ENCODE measurements at places on chromosomes 3 and 15.

- no peak for DNase-seq
Measured at GRCh38 chr15:57312006-57312317, 64.3 kb upstream of the CGNL1 start.

DNA sequence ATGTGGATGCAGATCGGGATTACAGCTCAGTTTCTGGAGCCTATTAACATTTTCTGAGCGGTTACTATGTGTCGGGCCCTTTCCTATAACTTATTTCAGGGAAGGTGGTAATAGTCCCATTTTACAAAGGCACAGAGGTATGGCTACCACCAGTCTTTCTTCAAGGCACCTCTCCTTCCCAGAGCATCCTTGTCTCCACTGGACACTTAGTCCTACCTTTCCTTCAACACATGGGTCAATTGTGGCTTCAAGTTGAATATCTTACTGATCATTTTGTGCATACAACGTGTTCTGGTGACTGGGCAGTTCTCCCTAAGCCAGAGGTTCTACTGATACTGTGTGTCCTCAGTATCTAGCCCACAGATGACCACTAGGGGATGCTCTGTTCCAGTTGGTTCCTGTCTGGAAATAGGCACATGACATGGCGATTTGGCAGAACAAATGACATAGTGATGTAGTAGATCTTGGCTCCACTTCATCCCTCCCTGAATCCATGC is 60.7 kb upstream of the CMTM8 start:
- DNase-seq: peak; percentile 70

DNA sequence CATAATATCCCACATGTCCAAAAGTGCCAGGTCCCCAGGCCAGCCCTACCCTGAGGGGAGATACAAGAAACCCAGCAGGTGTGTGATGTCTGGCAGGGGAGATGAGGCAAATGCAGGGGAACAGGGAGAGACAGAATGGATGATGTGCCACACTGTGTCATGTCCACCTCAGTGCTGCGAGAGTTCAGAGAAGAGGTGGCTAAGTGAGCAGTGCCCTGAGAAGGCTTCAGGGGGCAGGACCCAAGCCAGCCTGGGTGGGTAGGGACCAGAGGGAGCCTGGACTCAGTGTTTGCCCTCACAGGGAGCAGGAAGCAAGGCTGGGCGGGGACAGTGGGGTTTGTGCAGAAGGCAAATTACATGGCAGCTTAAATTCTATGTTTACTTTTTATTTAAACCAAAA is 61.2 kb downstream of the KLHL6 start:
- DNase-seq: peak; percentile 32

- no peak for DNase-seq
Measured at GRCh38 chr3:72301779-72302178, 516.8 kb upstream of the PROK2 start.

DNA sequence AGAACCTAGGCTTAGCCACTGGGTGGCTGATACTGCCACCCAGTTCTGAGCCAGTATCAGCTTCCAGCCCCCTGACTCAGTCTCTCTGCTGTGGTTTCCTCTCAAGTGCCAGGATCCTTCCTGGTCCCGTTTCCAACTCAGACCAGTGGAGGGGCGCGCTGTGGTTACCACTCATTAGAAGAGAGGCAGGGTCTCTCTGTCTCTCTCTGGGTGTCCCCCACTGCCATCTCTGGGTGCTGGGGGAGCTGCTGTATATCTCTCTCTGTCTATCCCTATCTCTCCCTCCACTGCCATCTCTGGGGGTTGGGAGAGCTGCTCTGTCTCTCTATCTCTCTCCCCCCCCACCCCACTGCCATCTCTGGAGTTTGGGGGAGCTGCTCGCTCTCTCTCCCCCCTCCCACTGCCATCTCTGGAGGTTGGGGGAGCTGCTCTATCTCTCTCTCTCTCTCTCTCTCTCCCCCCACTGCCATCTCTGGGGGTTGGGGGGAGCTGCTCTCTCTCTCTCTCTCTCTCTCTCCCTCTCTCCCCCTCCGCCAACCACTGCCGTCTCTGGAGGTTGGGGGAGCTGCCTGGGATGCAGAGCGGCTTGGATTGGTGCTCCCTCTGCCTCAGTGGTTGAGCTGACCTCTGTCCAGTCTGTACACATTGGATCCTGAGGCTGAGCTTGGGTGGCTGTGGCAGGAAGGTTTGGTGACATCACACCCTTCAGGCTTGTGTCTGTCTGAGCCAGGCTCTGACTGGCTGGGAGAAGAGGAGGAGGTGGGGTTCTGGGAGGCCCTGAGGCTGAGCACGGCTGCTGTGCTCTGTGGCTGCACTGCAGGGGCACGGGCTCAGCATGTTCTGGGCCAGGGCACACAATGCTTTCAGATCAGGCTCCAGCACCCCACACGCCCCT is 98.9 kb downstream of the APBA2 start:
- DNase-seq: peak; percentile 81
